ENCODE measurements at places on chromosomes 1 and 21.

- DNase-seq = no peak
Measured at GRCh38 chr1:107228704-107229371, 88.0 kb downstream of the NTNG1 start.

- DNase-seq = no peak
Measured at GRCh38 chr1:110964455-110964903, 757 bp upstream of the LRIF1 start.

DNA sequence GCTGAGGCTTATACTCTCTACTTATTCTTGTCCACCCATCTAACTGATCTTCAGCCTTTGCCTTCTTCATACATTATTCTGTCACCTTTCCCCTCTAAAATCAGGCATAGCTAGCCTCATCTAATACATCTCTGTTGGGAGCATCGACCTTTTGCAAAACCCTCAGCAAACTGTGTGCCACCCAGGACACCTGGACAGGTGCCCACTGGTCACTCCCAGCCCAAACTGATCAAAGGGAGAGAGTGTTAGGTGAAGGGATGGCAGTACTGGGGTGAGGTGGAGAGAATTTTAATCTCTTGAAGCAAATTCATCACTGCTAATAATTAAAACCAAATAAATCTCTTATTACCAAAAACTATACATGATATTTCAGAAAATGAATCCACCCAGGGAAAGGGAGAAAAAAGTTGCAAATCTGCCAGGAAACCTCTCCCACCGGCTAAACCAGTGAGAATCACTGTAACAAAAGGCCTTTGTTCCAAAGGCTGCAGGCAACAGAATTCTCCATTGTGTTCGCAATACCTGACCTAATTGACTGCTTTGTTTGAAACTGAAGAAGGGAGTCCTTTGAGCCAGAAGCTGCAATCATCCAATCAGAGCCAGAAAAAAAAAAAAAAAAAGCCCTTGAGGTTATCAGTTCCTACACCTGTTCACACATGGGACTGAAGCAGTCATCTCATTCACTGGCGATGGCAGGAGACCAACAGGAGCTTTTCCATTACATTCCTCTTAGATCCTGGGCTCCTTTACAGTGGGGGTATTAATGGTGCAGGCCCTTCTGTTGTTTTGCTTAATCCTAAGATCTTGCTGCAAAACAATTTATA lies 172.6 kb downstream of the APP start:
- DNase-seq = no peak

DNA sequence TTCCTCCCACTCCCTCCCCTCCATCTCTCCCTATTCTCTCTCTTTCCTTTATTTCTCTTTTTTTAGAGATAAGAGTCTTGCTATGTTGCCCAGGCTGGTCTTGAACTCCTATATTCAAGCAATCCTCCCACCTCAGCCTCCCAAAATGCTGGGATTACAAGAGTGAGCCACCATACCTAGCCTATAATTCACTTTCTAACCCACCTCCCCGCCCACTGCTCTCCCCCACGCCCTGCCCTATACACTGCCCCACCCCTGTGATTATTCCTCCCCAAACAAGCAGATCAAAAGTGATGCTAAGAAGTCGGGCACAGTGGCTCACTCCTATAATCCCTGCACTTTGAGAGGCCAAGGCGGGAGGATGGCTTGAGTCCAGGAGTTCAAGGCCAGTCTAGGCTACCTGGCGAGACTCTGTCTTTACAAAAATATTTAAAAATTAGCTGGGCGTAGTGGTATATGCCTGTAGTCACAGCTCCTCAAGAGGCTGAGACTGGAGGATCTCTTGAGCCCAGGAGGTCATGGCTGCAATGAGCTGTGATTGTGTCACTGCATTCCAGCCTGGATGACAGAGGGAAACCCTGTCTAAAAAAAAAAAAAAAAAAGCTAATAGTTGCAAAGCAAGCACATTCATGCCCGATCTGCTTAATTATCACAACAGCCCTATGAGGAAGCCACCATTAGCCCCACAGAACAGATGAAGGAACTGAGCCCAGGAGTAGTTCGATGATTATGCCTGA lies 12.8 kb upstream of the E2F2 start:
- no peak for DNase-seq

DNA sequence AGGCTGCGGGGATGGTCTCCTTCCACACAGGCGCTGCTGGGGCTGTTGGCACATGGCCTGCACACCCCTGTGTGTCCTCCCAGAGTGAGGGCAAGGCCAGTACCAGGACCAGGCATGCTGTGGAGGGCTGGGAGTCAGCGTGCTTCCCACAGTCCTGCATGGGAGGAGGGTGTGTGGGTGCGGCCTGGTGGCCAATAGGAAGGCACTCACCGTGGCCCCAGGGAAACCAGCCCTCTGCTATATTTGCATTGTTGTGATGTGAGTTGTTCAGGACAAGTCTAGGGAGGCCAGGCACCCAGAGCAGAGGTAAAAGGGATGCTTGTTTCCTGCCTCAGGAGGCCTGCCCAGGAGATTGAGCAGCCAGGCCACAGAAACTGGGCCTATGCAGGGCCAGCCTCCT lies 59.5 kb downstream of the S100B start:
- no peak for DNase-seq

DNA sequence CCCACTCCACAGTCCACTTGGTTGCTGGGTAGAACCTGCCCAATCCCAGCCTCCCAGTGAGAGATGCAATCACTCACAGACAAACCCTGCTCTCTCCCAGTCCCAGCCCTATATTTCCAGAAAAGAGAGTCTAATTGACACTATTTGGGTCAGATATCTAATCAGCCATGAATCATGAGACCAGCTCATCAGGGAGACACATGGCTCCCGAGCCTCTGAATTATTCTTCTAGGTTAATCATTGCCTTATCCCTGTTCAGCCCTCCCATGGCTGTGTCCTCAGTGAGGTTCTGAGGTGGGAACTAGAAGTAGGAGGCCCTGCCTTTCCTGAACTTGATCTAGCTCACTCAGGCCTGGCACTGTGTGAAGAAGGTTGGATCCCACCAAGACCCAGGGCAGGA lies 49.9 kb upstream of the ZC3H12A start:
- DNase-seq = no peak

- DNase-seq = no peak
Measured at GRCh38 chr1:231616667-231617066, 9.9 kb upstream of the DISC1 start.

DNA sequence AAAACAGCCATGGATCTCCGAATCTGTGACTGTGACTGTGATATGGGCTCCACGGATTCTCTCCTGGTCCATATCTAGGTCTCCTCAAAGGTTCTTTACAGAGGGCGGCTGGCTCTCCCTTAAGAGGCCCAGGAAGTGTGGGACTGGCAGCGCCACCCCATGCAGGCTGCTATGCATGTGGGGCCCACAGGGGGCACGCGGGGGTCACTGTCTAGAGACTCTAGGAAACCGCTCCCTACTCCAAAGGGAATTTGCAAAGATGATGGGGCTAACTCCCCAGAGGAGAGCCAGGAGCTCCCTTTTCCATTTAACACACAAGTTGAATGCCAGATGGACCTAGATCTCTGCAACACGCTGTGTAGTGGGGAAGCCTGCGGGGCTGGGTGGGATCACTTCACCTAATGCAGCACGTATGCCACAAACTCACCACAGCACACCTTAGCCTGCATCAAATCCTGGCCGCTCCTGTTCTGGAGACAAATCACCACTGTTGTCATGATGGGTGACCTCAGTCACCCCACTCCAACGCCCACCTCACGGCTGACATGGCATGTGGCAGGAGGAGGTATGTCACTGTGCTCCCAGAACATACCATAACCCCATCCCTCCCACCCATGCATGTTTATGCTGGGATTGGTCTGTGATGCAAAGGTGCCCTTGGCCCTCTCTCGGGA lies 61.7 kb downstream of the SLC45A1 start:
- DNase-seq = no peak

- DNase-seq = no peak
Measured at GRCh38 chr21:34715518-34715917, 46.7 kb downstream of the CLIC6 start.

GRCh38 chr1:204198348-204199340 lies 2.4 kb upstream of the KISS1 start:
- DNase-seq = no peak

GRCh38 chr1:40361201-40361600 lies 12.3 kb upstream of the SMAP2 start:
- no peak for DNase-seq

GRCh38 chr1:177413982-177414596 lies 243.3 kb downstream of the BRINP2 start:
- no peak for DNase-seq

GRCh38 chr21:41481191-41481590 lies 26.8 kb downstream of the TMPRSS2 start:
- DNase-seq = no peak

GRCh38 chr1:96723377-96723776 lies 1.8 kb downstream of the PTBP2 start:
- no peak for DNase-seq

DNA sequence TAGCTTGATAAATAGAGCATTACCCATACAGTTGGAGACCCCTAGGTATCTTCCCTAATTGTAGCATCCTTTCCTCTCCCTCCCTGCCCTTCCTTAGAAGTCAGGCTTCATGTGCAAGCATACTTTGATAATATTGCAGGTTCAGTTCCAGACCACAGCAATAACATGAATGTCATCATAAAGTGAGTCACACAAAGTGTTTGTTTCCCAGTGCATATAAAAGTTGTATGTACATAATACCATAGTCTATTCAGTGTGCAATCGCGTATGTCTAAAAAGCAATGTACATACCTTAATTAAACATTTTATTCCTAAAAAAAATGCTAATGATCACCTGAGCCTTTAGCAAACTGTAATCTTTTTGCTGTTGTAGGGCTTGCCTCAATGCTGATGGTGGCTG lies 33.4 kb upstream of the KAZN start:
- no peak for DNase-seq

GRCh38 chr1:76418531-76418930 lies 344.0 kb downstream of the ST6GALNAC3 start:
- no peak for DNase-seq

DNA sequence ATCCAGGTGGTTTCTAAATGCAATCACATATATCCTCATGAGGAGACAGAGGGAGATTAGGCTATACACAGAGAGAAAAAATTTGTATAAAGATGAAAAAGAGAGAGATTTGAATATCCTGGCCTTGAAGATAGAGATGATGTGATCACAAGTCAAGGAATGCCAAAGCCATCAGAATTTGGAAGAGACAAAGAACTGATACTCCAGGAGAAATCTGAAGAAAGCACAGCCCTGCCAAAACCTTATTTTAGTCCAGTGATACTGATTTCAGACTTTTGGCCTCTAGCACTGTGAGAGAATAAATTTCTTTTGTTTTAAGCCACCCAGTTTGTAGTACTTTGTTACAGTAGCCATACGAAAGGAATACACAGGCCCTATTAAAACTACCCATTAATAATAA lies 33.4 kb downstream of the DOCK7 start:
- no peak for DNase-seq

DNA sequence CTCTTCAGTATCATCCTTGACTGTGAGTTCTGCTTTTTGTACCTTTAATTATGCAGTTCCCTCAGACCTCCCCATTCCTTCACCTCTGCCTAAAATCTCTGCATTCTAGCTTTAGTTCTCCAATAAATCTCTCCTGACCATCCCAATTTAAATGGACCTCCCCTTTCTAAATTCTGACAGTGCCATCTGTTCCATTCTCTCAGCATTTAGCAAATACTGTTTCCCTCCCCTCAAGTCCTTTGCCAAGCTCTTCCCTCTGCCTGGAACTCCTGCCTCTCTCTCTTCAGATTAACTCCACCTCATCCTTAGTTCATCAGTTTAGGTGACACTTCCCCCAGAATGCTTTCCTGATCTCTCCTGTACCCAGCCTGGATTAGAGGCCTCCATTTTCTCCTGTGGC lies 54.0 kb upstream of the JUN start:
- DNase-seq = no peak

DNA sequence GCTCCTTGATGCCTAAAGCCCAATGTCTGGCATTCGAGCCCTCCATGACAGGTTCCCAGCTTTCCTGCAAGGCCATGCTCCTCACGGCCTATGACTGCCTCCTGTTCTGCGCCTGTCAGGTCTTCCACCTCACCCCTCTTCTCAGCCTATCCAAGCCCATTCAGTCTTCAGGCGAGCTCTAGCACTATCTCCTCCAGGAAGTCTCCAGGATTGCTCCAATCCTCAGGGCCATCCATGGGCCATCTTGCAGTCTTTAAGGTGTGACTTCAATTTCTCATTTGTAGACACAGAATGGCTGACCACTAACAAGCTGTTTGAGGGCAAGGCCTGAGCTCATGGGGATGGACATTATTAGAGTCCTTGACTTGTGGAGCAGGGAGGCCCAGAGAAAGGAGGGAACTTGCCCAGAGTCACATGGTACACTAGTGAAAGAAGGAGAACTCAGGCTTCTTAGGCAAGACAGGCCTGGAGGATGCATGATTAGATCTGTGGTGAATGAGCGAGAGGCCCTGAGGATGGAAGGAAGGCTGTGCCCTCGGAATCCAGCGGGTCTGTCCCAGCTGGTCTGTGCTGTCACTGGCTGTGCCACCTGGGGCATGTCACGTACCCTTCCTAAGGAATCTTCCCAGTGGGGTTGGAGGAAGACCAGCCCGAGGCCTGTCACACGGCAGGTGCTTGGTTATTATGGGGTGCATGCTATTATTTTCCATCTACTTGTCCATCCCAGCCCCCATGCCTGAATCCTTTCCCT lies 1.2 kb upstream of the ACOT11 start:
- no peak for DNase-seq

DNA sequence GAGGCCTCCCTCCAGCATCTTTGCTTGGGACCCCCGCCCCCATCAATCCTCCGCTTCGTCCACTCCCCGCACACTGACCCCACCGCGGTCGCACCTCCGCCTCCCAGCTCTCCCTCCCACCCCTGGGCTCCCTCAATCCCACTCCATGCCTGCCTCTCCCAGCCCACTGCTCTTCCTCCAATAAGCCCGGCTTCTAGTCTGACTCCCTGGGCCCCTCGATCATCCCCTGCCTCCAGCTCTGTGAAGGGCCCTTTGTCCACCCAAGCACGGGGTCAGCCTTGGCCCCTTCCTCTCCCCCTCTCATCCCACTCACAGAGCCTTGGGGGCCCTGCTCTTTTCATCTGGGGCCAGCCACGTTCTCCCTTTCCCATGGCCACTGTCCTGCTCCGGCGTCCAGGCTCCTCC lies 1.5 kb upstream of the TMEM200B start:
- no peak for DNase-seq
